ENCODE measurements at places on chromosomes 7 and 10.

DNA sequence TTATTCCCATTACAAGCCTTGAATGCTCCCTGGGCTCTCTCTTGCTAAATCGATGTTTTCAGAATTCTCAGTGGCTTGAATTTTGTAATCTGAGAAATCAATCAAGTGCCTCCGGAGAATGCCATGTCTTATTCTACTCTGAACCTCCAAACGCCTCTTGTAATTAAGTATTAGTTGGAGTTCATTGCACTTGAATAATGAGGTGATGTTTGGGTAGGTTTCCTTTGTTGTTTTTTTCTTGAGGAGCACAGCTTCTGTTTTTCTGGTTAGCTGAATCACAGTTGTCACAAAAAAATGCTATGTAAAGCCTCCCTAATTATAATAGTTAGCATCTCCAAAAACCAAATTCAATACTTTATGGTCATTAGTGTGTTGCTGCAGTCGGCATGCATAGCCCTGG lies 100.3 kb downstream of the PLPP4 start:
- no peak for DNase-seq

- DNase-seq = no peak
Observed at GRCh38 chr7:98223351-98223897, 12.2 kb downstream of the BHLHA15 start.

DNA sequence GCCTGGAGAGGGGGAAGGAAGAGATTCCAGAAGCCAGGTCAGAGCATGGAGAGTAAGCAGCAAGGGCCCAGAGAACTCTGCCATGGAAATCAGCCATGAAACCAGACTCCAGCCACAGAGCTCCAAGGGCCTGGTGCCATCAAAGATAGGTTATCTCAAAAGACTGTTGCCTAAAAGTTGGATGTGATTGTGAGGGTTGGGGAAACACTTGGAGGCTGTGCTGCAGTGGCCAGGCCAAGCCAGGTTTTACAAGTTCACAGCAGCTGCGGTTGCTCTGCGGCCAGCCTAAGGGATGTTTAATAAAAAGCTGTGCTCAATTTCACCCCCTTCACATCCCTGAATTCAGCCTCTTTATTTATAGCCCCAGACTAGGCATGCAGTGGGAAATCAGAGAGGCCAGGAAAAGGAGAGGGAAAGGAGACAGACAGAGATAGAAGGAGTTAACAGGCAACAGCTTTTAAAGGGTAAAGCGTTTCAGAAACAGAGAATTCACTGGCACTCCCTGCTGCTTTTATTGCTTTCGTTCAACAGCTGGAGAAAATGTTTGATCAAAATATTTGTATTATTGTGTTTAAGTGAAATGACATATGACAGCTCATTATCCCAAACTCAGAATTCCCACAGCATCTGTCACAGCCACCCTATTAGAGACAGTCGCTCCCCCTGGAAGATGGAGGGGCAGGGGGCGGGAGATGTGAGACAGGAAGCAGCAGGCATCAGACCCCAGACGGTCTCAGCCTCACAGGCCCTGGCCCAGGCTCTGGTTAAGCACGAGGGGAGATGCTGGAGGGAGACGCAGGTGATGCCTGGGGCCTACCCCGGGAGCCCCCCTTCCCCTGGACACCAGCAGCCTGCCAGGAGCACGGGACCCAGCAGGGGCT lies 140.1 kb downstream of the GLI3 start:
- DNase-seq = no peak

GRCh38 chr7:124720195-124720594 lies 45.4 kb downstream of the GPR37 start:
- no peak for DNase-seq

- DNase-seq = peak; percentile 56
Observed at GRCh38 chr10:89002226-89002978, 11.8 kb downstream of the FAS start.

GRCh38 chr7:151008143-151008510 lies 16.2 kb downstream of the ATG9B start:
- DNase-seq = no peak

DNA sequence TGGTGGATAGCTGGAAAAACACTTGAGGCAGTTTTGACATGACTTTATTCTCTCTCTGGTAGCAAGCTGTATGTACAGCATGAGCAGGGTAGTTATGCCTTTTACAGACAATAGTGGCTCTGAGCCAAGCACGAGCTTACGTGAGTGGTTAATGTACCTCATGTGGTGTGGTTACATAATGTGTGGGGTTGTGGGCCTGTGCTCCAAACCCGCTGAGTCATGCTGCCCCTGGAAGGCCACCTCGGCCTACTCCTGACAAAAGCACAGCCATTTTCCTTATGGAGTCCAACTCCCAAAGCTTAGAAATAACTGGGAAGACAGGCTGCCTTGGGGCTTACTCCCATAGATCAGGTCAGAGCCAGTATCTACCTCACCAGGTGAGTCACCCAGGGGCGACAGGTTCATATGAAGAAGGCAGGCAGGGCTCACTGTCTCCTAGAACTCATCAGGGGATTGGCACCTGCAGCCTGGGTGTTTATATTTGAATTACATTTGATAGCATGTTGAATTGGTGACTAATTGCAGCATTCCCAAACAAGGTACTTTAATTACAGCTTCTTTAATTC lies 404.5 kb downstream of the ADRA2A start:
- DNase-seq = no peak

- DNase-seq = no peak
Observed at GRCh38 chr7:157627033-157627432, 290.2 kb downstream of the DNAJB6 start.

GRCh38 chr10:88512599-88512998 lies 70.5 kb downstream of the RNLS start:
- DNase-seq = no peak

- no peak for DNase-seq
Observed at GRCh38 chr10:95229724-95230627, 35.9 kb downstream of the ACSM6 start.

DNA sequence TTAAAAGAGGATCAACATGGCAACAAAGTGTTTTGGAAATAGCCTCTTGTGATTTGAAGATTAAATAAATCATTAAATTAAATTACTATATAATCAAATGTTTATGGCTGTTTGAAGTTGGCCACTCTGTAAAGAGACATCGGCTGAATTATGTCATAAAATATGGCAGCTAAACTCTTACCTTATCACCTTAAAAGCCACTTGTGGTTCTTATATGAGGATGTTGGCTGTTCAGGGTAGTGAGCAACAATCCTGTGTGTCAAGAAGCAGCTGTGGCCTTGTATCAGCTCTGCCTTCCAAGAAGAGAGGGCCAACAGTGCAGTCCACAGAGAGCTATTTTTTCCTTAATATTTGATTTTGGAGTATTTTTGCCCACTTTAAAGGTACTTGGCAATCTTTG lies 113.4 kb upstream of the CDK6 start:
- no peak for DNase-seq
